Ascending aorta (tissue), 2 donors: ENCODE measurements at places on chromosomes 12 and 14. TPM values are rescaled to one million over a fixed set of nuclear protein-coding genes. Genes with fewer than 3 reads are reported as not detected.

TTC9 gene
- not detected for total RNA-seq

GRCh38 chr14:92392711-92393110, 69.7 kb downstream of the SLC24A4 start:
- H3K36me3 ChIP-seq = no peaks in the 10 kb centered on the region
- H3K27me3 ChIP-seq = no peaks in the 10 kb centered on the region
- no peaks in the 10 kb centered on the region for H3K4me1 ChIP-seq
- no peak for DNase-seq
- no peak overlapping the region for H3K4me3 ChIP-seq

- H3K4me1 ChIP-seq = no peaks in the 10 kb centered on the region
- H3K27ac ChIP-seq = no peak overlapping the region
- no peaks in the 10 kb centered on the region for H3K36me3 ChIP-seq
- DNase-seq = no peak
- no peak overlapping the region for H3K4me3 ChIP-seq
- H3K27me3 ChIP-seq = no peaks in the 10 kb centered on the region
These were observed 50.2 kb upstream of the NID2 start for GRCh38 chr14:52119030-52119429.

- H3K27ac ChIP-seq = no peak overlapping the region
- H3K4me1 ChIP-seq = no peaks in the 10 kb centered on the region
- no peak for DNase-seq
- H3K4me3 ChIP-seq = no peak overlapping the region
- no peaks in the 10 kb centered on the region for H3K36me3 ChIP-seq
These were observed 711.4 kb downstream of the FSCB start for GRCh38 chr14:43795600-43796228.

MMP19 gene
- total RNA-seq = 37.5 TPM
